ENCODE measurements at places on chromosomes 7 and 10.

GRCh38 chr7:98840722-98841121, 29.1 kb downstream of the TMEM130 start:
- DNase-seq, result no peak

DNA sequence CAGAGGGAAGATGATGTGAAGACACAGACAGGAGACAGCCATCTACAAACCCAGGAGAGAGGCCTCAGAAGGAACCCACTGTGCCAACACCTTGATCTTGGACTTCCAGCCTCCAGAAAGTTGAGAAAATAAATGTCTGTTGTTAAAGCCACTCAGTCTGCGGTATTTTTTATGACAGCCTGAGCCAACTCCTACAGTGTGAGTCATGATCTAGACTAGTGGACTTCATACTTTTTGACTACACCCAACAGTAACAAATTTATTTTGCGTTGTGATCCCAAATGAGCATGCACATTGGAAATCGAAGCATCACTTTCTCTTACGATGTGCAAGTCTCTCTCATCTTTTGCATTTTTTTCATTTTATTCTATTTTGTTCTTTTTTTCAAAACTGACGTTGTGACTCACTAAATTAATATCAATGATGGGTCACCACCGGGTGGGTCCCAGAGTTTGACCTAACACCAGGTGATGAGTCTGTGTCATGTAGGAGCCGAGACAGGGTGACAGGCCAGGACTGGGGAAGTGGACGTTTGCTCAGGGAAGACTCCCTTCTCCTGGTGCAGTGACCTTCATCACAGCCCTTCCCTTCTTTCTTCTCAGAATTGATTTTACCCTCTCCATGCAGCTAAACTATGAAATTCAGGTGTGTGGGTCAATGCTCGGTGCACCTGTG, 28.9 kb downstream of the PHYH start:
- DNase-seq, result no peak

GRCh38 chr10:112687647-112688046, 240.6 kb downstream of the VTI1A start:
- DNase-seq, result no peak

GRCh38 chr10:59465088-59465487, 102.7 kb upstream of the FAM13C start:
- DNase-seq, result no peak

DNA sequence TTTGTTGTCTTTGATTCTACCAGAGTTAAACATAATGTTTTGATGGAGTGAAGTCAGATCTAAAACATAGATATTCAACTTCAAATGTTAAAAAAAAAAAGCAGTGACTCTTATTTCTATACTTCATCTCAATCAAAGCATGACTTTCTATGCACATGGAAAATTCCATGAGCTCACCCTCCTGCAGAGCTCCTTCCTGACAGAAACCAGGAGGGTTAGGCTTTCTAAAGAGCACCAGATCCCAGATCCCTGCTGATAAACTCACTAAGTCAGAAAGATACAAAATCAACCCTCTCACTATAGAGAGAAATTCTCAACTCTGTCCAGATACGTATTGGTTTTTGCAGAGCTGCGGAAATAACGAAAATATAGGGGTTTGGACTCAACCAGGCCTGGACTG, 122.6 kb downstream of the FAM107B start:
- DNase-seq, result no peak

DNA sequence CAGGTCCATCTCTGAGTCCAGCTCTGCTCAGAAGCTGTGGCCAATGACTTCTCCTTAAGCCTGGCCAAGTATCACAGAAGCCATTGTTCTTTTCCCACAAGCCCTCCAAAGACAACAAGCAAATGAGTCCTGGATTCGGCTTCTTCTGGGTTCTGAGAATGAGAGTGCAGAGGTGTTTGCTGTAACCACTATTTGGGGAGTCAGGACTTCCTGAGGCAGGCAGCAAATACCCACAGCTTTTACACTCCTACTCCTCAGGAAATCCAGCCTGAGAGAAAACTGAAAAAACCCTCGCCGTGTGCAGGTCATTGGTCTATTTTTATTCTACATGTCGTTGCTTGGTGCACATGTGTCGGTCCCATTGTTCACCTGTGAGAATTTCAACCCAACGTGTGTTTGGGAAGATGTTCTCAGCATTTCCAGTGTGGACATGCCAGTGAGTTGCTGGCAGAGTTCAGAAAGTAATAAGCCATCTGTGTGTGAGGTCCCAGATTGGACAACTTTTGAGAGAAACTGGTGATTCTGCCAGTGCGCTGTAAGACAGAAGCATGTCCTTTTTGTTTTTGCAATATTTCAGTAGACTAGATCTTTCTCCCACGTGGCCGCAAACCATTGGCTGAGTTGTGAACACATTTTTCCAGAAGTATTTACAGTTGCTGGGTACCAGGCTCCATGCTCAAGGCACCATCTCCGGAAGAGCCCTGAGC, 121.6 kb upstream of the LYZL2 start:
- DNase-seq, result no peak

DNA sequence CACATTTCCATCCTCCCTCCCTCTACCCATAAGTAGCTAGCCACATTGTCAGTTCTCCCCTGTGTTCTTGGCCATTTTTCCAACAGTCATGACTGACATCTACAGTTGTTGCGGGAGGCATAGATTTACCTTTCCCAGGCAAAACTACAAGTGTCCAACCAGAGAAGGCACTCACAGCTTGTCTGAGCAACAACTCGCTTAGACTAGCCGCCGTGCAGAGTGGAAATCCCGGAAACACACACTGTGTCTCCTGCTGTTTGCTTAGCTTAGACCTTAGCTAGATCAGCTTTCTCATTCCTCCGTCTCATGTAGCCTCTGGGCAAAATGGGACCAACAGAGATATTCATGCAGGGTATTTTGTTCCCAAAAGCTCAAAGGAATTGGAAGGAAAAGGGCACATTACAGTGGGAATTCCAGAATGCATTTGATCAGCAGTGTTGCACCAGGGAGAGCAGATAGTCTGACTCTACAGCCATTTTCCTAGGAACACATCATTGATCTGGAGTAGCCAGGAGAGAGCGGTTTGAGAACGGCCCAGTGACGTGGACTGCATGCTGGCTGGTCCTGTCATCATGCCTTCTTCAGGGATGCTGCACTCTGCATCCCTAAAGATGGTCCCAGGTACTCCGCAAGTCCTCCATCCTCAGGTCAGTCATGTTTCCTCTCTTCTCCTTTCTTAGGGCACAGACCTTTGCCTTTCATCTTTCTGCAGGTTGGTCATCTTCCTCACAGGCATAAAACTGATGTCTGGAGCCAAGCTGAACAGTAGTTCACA, 89.4 kb downstream of the C10orf90 start:
- DNase-seq, result no peak

DNA sequence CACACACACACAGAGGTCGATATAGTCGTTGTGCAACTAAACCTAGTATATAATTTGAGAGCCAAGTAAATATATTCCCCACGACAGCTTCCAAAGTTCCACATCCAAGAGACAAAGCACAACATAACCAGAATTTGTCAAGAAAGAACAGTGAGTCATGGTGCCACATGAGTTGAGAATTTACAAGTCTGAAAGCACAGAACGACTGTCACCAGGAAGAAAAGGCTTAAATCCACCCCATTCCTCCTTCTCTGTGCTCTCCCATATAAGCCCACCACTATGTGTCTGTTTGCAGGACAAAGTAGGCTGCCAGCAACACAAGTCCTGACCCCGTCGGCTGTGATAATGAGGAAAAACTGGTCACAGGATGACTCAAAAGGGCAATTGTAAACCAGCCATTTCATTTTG, 32.8 kb downstream of the GSAP start:
- no peak for DNase-seq

DNA sequence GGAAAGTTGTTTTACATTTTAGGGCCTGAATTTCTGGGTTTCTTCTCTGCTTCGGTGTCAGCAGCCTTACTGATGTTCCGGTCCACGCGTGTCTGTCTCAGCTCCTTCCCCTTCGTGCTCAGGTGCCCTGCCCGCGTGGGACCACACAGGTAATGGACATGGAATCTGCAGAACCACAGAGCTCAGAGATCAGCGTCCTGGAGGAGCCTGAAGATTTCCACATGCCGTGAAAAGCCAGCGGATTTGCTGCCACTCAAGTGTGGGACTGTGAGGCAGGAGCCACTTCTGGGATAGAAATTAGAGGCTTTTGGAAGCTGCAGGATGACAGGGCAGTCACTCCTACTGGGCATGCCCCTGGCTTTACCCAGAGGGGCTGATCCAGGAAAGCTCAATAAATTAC, 666.1 kb upstream of the FOXK1 start:
- no peak for DNase-seq

- no peak for DNase-seq
These were observed 728.5 kb downstream of the TNS3 start for GRCh38 chr7:46853451-46853850.

DNA sequence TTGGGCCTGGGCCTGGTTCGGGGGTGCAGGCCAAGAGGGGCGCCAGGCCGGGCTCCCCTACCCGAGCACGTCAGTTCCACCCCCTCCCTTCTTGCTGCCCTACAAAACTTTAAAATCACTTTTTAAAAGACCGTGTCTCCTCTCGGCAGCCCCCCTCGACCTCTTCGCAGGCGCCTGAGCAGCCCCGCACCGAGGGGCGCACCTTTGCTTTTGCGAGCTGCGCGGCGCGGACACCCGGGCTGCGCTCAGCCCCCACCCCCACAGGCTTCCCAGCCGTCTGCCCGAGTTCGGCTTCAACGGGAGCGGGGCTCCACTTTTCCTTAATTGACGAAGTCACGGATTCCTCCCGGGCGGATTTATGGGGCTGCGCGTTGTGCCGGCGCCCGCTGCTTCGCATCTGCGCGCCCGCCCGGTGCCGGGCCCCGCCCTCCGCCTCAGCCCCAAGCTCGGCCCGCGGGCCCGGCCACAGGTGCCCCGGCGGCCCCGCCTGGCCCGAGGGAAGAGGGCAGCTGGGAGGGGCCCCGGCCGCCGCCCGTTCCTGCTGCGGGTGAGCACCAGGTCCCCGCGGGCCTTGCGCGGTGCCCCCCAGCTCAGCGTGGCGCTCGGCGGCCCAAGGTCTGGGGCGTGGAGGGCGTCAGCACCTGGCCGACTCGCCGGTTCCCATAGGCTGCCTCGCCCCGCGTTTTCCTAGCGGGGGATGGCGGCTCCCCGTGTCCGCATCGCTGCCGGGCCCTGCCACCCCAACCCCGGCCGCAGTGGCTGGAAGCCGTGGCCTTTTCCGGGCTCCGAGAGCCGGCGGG, 10.8 kb upstream of the MNX1 start:
- DNase-seq, result no peak

GRCh38 chr7:31019509-31019908, 32.6 kb upstream of the ADCYAP1R1 start:
- no peak for DNase-seq

- DNase-seq, result no peak
These were observed 358.7 kb downstream of the PHF14 start for GRCh38 chr7:11332186-11332864.

DNA sequence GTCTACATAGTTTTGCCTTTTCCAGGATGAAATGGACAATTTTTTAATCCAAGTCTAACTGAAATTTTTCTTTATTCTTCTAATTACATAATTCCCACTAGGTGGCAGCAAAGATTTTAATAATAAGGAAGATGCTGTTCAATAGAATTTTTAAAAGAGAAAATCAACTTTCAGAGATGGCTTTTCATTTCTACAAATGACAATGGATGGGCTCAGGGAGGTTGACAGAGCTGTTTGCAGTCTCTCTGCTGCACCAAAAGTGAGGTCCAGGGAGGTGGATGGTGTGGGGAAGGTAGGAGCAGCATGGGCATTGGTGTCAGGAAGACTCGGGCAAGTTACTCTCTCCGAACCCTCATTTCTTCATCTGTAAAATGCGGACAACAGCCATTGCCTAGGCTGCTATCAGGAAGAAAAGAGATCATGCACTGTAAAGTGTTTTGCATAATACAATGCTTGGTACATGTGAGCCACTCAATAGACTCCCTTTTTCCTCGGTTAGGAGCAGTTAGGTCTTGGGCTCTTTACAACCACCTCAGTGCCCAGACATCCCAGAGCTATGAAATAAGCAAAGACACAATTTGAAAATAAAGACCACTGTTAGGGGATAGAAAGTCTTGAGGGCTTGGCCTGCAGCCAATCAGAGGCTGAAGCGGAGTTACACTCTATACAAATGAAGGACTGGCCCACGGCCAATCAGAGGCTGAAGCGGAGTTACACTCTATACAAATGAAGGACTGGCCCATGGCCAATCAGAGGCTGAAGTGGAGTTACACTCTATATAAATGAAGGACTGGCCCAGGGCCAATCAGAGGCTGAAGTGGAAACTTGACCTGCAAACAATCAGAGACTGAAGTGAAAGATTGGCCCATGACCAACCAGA, 107.1 kb downstream of the ABLIM1 start:
- no peak for DNase-seq

Data from activated gamma-delta T cell (primary cell).